ENCODE measurements at places on chromosomes 7 and 10. TPM values are rescaled to one million over a fixed set of nuclear protein-coding genes. Genes with fewer than 3 reads are reported as not detected.

The R3HCC1L gene
- 15.3 TPM for total RNA-seq

The HYAL4 gene
- total RNA-seq = not detected

The FEZF1 gene
- not detected for total RNA-seq

The NODAL gene
- total RNA-seq = not detected

The FAM53B gene
- 44.2 TPM for total RNA-seq

The EPO gene
- not detected for total RNA-seq

The TSPAN13 gene
- total RNA-seq = 38.9 TPM

The CLDN3 gene
- total RNA-seq = 621 TPM

The PON3 gene
- total RNA-seq = 8.2 TPM

The RSPH10B2 gene
- not detected for total RNA-seq

The PHKG1 gene
- total RNA-seq = 2.0 TPM

The MCM7 gene
- 92.2 TPM for total RNA-seq

The C10orf62 gene
- total RNA-seq = not detected

The UBE2D1 gene
- total RNA-seq = 18.4 TPM

The SORBS1 gene
- total RNA-seq = 699 TPM

The MRLN gene
- not detected for total RNA-seq

All from mucosa of descending colon (tissue), 3 donors.